PC-3 (cell line): ENCODE measurements at places on chromosomes 1 and 21.
A peak's percentile ranks its signal among the peaks of the same experiment; 100 is the strongest.

DNA sequence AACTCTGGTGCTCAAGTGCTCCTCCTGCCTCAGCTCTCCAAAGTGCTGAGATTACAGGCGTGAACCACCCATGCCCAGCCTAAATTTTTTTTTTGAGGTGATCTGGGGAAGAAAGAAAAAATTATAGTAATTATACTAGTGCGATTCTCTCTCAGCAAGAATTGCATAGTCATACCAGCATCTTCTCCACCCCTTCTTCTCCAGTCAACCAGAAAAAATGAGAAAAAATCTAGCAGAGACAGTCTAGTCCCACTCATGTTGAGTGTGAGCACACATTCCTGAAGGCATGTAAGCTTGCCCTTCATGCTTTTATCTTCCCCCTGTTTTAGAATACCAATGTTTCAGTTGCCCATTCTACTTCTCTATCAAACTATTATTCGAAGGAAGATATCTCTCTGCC is 207.6 kb downstream of the S1PR1 start:
- DNase-seq = no peak

DNA sequence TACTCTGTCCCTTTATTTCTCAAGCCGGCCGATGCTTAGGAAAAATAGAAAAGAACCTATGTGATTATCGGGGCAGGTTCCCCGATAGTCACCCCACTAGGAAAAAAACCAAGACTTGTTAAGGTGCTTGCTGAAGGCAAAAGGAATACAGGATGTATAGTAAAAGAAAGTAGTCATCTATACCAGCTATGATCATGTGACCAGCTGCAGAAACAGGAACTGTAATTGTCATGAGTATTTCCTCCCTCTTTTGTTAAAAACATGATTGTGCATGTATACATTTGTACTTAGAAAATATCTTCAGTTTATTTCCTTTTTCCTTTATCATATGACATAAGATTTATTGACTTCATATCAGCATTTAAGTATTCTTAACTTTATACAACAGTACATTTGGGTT is 30.5 kb downstream of the PIGK start:
- no peak for DNase-seq

- DNase-seq = peak; percentile 38
Measured at GRCh38 chr1:156860628-156861423, at the start of gene NTRK1. TSS of gene NTRK1 (plus strand) at chr1:156860865. CDS start at chr1:156860935, 70 bp downstream.

DNA sequence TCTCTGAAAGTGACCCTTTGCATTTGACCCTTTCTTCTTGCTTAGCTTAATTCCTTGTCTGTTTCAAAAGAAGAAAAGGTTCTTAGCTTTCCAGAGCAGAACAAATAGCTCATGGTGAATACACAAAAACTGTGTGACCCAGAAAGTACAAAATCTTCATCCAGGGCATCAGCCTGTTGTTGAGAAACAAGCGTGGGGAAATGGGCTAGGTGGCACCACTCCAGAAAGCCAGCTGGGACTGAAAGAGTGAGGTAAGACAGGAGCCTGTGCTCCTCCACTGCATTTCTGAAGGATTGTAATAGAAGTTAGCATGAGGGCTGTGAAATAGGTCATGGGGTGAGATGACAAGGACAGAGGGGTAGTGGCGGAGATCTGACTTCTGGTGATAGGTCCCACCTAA is 45.8 kb downstream of the CYP2J2 start:
- no peak for DNase-seq

DNA sequence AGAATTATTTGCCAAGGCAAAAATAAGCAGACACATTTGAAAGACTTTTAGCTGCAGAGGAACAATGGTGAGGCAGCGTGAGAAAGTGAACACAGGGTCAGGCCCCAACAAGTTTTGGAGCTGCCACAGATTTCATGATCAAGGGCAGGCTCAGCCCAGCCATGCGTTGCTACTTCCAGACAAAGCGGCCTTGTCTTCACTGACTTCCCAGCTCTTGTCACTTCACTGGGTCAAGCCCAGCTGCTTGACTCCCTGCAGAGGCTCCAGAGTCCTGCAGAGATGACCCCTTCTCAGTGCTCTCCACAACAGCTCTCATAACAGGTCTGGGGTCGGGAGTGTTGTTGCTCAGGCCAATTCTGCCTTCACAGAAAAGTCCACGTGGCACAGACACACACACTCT is 35.8 kb downstream of the HHAT start:
- DNase-seq = no peak

DNA sequence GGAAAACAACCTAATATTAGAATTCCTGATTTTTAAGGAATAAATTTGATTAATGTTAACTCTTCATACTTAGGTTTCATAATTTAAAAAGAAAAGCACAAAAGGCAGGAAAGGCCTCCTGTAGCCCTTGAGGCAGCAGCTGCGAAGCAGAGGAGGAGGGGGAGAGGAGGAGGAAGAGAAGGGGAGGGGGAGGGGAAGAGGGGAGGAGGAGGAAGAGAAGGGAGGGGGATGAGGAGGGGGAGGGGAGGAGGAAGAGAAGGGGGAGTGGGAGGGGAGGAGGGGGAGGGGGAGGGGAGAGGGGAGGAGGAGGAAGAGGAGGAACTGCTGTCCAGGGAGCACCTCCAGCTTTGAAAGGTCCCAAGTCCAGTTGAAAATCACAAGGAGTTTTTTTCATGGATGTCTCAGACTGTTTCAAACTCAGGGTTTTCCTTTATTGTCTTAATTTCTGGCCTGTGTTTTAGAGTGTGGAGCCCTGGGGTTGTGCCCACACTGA is 35.1 kb upstream of the DIP2A start:
- no peak for DNase-seq

DNA sequence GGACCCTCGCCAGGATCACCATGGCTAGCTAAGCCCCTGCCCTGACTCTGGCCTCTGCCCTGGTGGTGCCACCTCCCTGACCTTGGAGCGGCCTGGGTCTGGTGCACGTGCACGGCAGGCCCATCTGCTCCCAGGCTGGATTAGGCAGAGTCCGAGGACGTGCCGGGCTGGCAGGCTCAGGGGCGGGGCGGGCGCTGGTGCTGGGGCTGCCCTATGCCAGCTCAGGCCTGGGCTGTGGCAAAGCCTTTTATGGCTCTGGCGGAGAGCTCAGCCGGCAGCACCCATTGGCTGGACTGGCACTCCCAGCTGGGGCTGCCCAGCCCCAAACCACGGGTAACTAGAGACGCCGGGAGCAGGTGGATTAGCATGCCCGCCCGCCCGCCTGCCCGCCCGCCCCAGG is 17.1 kb upstream of the EDN2 start:
- DNase-seq = peak; percentile 78

- DNase-seq = no peak
Measured at GRCh38 chr1:192933744-192934143, 124.9 kb downstream of the RGS2 start.

GRCh38 chr1:155077758-155078445 is 735 bp upstream of the EFNA3 start:
- no peak for DNase-seq

GRCh38 chr1:30515755-30516484 is 207.5 kb downstream of the MATN1 start:
- DNase-seq = no peak
